ENCODE measurements at places on chromosomes 7 and 10.
A peak's percentile ranks its signal among the peaks of the same experiment; 100 is the strongest.

- no peak for DNase-seq
Measured at GRCh38 chr10:80165173-80165572, 32.6 kb downstream of the PLAC9 start.

- no peak for DNase-seq
Measured at GRCh38 chr10:113494761-113495160, 58.1 kb upstream of the HABP2 start.

- DNase-seq, result peak; percentile 14
Measured at GRCh38 chr7:51314726-51315125, 1.9 kb downstream of the COBL start.

DNA sequence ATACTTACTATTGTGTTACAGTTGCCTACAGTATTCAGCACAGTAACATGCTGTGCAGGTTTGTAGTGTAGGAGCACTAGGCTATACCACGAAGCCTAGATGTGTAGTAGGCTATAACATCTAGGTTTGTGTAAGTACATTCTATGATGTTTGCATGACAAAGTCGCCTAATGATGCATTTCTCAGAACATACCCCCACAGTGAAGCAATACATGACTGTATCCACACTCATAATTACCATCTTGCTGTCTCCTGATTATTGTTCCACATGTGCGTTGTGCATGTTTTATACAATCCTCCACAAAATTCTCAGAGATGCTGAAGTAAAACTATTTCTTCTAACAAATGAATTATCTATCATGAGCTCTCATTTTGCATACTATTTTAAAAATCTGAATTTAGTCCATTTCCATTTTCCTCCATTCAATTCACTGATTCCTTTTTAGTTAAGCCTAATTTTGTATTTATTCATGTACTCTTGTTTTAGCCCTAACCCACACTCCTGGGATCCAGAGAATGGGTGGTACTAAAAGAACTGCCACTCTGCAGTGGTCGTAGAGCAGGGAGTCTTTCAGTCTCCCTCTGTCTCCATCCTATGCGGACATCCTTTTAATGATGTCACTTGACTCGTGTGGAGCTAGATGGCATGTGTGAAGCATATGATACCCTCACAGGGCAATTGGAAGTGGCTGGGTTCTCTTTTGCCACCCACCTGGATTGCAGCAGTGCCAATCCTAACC lies 67.6 kb upstream of the CAV2 start:
- DNase-seq, result no peak

- peak; percentile 52 for DNase-seq
Measured at GRCh38 chr7:29102558-29103151, 43.7 kb downstream of the CPVL start.

DNA sequence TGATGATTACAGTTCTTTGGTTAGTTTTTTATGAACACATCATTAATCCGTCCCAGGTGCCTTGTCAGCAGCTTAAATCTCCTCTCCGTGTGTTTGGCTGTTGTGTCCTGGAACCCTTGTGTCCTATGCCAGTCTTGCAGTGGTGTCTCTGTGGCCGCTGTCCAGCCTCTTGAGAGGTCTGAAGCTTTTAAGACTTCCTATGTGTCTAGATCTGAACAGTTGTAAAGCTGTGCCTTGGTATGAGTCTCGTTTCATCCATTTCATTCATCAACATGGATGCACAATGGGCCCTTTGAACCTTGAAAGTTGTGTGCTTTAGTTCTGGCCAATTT lies 16.7 kb downstream of the LMTK2 start:
- DNase-seq, result no peak

- DNase-seq, result no peak
Measured at GRCh38 chr7:33773053-33773452, 132.3 kb upstream of the BMPER start.

GRCh38 chr7:49020145-49020544 lies 95.8 kb downstream of the CDC14C start:
- no peak for DNase-seq

- no peak for DNase-seq
Measured at GRCh38 chr10:46097576-46098317, 51.7 kb upstream of the MSMB start.
